GM23248 (cell line): ENCODE measurements at places on chromosomes 4 and X. TPM values are rescaled to one million over a fixed set of nuclear protein-coding genes. Genes with fewer than 3 reads are reported as not detected.

MAGEA3 gene
- total RNA-seq, result not detected in 2 replicates

DNA sequence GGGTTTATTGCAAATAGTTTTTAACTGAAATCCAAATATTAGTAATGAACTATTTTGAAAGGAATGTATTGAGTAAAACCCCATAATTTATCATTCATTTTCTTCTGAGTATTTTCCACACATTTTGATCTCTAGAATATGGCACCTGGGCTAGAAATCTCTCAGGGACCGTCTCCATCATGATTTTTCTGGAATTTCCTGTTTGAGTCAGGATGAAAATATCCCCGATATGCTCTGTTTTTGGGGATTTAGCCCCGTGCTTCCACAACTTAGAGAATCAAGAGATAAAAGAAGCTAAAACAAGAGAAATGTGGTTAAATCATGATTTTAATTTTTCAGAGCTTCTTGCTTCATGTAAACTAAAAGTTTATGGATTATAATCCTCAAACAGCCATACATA is 114.2 kb downstream of the SPCS3 start:
- no peaks in the 10 kb centered on the region for H3K36me3 ChIP-seq
- no peak for DNase-seq
- H3K27me3 ChIP-seq, result no peaks in the 10 kb centered on the region
- peaks cover 39% of the 10 kb centered on the region for H3K4me1 ChIP-seq

GRCh38 chrX:104565791-104566680 is at the start of gene IL1RAPL2:
Gene IL1RAPL2 (plus strand): TSS chrX:104566199.
- peak; percentile 34 for DNase-seq
- H3K36me3 ChIP-seq, result no peaks in the 10 kb centered on the region
- no peak within 1 kb of the TSS for H3K4me3 ChIP-seq
- H3K27me3 ChIP-seq, result no peaks in the 10 kb centered on the region; the same call in 1 of the 2 replicates

DNA sequence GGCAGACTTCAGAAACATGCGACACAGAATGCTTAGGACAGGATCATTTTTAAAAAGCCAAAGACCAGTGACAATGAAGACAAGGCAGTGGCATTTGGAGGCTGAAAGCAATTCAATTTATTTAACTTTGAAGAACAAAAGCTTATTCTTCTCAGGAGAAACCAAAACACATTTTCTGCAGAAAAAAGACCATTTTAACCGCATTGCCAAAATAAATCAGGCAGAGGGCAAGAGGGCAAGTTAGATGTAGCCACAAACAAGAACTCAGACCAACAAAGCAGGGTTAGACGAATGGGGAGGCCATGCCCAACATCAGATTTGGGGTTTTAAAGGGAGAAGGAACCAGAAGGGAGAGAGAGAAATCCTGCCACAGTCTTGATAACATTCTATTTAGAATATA is 58.9 kb downstream of the RELL1 start:
- peaks cover 14% of the 10 kb centered on the region for H3K4me1 ChIP-seq
- H3K4me3 ChIP-seq, result no peak overlapping the region
- H3K36me3 ChIP-seq, result 0 out of 2 replicates have a peak, but pooled peaks cover 5% of the 10 kb centered on the region
- no peak for DNase-seq

FAM47E gene
- not detected in 2 replicates for total RNA-seq
